ENCODE measurements at places on chromosomes 6 and 20.

DNA sequence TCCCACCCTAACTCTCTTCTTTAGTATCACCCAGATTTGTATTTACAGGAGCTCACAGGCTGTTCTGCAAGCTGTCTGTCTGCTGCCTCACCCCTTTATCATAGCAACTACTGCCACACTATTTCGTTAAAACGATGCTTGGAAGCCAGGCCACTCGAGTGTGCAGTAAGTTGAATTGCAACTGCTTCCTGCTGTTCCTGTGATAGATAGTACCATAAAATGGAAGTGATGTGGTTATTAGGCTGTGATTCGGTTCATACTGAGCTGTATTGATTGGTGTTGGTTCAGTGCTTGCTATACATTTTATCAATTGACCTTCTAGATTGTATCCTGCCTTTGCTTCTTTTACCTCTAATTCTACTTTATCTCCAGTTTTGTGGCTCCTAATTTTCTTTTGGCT is 325.4 kb downstream of the RNF144B start:
- DNase-seq, result no peak

GRCh38 chr6:16555550-16555949 is 205.7 kb downstream of the ATXN1 start:
- no peak for DNase-seq

DNA sequence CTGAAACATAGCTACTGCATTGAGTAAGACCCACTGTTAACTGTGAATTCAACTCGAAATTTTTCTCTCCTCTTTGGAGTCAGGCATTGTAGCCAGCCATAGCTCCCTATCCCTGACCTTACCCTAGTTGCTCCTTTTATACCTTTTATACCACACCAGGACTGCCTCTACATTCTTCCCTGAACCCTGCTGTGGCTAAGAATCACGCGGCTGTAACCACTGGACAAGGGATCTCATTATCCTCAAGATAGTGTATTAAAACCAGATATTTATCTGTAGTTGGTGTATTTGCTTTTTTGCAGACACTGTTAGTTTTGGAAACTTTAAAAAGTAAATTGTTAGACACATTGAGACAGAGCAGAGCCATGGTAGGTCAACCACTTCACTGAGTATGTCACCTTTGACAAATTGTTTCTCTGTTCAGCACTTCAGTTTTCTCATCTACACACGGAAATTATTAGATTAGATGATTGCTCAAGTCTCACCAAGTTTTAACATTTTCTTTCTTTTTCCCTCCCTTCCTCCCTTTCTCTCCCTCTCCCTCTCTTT is 171.9 kb upstream of the PRND start:
- no peak for DNase-seq

DNA sequence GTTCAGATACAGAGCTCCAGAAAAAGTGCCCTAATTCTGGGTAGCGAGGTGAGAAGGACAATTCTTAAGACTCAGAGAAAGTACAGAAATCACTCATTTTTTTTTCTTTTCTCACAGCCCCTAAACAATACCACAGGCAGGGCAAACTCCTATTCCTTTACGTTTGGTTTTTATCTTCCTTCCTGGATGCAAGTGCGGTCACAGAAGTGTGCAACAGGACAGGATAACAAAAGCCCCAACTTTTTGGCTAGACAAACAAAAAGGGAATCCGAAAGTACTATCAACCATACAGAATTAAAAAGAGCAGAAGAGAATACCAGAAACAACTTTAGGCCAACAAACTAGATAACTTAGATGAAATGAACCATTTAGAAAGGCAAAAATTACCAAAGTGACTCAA is 18.4 kb upstream of the BEND6 start:
- DNase-seq, result no peak

DNA sequence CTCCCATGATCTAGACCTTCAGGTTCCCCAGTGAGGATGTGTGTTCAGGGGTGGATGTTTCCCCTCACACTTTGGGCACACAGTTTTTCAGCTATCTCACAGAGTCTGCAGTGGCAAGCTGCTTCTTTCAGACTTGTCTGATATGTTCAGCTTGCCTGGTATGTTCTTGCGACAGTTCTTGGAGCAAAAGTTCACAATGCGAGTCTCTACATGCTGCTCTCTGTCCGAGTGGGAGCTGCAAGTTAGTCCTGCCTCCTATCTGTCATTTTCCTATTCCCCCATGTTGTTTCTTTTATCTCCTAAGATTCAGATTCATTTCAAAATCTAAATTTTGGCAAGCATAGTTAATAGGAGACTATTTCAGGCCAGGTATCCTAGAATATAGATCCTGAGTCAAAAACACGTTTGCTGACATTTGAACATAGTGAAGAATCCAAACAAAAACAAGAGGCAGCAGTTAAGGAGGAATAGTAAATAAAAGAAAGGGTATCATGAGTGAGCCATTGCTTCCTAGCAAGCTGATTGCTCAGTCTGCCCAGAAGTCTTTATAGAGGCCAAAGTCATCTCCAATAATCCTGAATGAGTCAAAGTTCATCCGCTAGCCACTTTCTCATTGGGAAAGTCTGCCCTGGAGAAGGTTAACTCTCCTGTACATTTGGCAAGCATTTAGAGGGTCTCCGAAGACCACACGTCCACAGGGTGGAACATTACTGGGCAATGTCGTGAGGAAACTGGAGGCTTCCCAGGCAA is 140.2 kb upstream of the MOCS1 start:
- no peak for DNase-seq

DNA sequence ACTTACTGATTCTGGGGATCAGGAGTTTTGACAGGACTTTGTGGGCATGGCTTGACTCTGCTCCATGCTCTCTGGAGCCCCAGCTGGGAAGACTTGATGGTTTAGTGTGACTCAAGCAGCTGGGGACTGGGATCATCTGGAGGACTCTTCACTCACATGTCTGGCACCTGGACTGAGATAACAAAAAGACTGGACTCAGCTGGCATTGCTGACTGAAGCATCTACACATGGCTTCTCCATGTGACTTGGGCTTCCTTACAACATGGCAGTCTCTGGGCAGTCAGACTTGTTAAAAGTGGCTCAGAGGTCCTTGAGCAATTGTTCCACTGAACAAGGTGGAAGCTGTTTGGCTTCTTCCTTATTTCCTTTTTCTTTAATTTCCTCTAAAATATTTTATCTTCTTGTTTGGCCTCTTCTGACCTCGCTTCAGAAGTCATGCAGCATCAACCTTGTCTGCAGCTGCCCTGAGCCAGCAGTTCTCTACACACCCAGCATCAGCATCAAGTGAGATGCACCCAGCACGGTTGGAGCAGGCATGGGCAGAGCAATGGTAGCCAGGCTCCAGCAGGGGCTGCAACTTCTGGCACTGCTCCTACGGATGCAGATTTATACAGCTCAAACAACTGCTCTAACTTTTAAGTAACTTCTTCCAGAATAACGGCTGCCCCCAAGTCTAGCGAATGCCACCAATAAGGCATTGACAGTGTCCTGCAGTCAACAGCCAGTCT is 5.6 kb upstream of the HM13 start:
- DNase-seq, result no peak

DNA sequence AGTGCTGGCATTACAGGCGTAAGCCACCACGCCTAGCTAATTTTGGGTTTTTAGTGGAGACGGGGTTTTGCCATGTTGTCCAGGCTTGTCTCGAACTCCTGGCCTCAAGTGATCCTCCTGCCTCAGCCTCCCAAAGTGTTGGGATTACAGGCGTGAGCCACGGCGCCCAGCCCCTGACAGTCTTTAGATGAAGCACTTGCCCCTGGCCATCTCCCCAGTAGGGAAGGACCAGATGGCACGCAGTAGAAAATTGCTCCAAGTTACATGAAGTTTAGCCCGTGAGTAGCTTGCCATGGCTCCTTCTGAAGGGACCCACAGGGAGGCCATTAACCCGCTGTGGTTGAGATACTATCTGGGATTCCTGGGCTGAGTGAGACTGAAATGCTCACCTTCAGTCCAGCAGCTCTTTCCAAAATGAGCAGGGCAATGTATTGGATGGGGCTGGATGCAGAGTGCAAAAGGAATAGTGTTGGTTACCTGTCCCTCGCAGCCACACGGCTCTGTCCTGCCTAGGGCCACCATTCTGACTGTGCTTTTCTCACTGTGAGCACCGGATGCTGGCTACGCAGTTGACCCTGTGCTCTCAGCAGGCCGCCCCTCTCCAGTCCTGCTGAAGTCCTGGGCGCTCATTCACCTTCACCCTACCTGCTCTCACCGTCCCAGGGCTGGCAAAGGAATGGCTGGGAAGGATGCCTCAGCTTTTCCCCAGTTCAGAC is 66.9 kb downstream of the EFCAB8 start:
- no peak for DNase-seq

DNA sequence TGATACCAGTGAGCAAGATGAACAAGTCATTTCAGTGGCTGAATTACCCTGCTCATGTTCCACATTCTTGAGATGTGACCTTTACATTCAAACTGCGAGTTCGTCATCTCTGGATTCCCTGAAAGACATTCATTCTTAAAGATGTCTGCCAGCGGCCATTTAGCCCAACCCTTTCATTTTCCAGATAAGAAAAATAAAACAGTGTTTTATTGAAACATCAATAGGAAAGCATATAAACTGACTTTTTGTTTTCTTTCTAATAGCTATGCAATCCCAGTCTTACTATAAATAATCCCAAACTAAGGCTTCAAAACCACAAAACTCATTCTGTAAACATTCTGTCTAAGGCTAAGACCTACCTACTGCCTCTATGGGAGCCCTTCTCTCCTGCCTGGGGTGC is 134.0 kb downstream of the SAMD5 start:
- DNase-seq, result no peak

- no peak for DNase-seq
These were observed 31.3 kb downstream of the TRAM2 start for GRCh38 chr6:52545406-52546119.
